IMR-90 (cell line): ENCODE measurements at places on chromosomes 4 and X. TPM values are rescaled to one million over a fixed set of nuclear protein-coding genes. Genes with fewer than 3 reads are reported as not detected.

The UGT2B15 gene
- total RNA-seq, result not detected in 2 replicates

The SORCS2 gene
- total RNA-seq, result 0.28 and 0.36 TPM in 2 replicates

The PAPSS1 gene
- total RNA-seq, result 82.8 and 90.5 TPM in 2 replicates

The S100G gene
- not detected in 2 replicates for total RNA-seq

The CACNA1F gene
- not detected in 2 replicates for total RNA-seq

DNA sequence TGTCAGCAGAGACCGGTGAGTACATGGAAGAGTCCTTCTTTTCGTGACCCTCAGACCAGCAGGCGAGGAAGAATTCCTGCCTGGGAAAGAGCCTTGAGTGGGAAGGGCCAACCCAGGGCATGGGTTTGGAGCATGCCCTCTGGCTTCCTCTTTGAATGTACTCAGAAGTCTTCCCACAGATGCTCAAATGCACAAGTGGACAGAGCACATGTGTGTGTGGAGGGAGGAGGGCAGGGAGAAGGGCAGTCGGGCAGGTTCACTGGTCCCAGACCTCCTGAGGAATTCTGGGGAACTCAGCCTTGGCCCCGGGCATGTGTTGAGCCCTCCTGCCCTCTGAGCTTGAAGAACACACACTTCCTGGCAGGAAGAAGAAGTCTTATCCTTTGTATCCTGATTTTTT, 63.2 kb upstream of the HELT start:
- no peak for DNase-seq

GRCh38 chr4:130029442-130029841, 933.5 kb downstream of the C4orf33 start:
- no peak for DNase-seq

- DNase-seq, result no peak
These were observed 16.6 kb downstream of the ENPEP start for GRCh38 chr4:110492522-110492921.

GRCh38 chr4:72974694-72975487, 94.6 kb downstream of the COX18 start:
- peak; percentile 56 for DNase-seq

- DNase-seq, result peak; percentile 82
These were observed 287.5 kb downstream of the CAMK2D start for GRCh38 chr4:113474017-113474416.

GRCh38 chr4:136150046-136150445, 1382.2 kb downstream of the PCDH18 start:
- DNase-seq, result no peak

GRCh38 chr4:122047456-122048425, 95.9 kb upstream of the TRPC3 start:
- no peak for DNase-seq

- no peak for DNase-seq
These were observed 56.1 kb downstream of the ATXN3L start for GRCh38 chrX:13263560-13264251.

- DNase-seq, result no peak
These were observed 83.2 kb downstream of the SH3KBP1 start for GRCh38 chrX:19804151-19804550.

GRCh38 chr4:148118179-148118578, 324.0 kb downstream of the NR3C2 start:
- no peak for DNase-seq

GRCh38 chrX:68827256-68827655, 1.6 kb upstream of the EFNB1 start:
- DNase-seq, result no peak

DNA sequence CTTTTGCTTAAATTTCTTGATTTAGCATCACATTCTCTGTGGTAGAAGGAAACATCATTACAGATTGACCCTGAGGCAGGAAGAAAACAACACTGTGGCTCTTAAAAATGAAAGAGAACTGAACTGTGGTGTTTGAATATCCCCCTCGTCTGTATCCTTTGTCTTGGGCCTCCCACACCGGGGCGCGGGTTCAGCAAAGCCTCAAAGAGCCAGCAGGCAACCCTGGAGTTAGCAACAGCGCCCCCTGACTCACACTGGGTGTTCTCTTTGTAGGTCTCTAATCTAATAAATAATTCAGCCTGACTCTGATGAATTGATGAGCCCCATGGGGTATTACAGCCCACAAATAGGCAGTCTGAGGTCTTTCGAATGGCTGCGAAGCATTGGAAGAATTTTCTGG, 46.1 kb upstream of the CTSO start:
- DNase-seq, result no peak

DNA sequence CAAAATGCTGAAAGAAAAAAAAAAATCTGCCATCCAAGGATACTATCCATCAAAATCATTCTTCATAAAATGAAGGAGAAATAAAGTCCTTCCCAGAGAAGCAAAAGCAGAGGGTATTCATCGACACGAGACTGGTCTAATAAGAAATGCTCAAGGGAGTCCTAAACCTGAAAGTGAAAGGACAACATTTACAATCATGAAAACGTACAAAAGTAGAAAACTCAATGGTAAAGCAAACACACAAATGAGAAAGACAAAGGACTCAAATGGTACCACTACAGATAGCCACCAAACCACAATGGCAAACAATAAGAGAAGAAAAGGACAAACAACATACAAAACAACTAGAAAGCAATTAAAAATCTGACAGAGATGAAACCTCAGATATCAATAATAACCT, 41.0 kb downstream of the CD99L2 start:
- no peak for DNase-seq

- no peak for DNase-seq
These were observed 26.1 kb upstream of the VMA21 start for GRCh38 chrX:151370906-151371305.

DNA sequence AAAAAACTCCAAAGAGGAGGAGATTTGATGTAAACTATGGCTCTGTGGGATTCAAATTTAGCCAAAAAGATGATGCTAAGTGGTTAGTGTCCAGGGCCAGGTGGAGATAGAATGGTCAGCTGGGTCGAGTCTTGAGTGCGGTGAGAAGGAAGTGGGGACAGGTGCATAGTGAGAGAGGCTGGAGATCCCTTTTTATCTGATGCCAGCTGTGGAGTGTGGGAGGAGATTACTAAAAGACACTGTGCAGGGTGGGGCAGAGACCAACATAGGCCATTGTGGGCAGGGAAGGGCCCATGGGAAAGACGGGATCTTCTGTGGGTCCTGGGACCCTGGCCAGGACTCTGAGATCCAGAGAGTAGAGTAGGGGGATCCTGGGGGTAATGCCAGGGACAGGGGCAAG, 34.6 kb upstream of the LEF1 start:
- DNase-seq, result no peak

- no peak for DNase-seq
These were observed 52.2 kb downstream of the STIM2 start for GRCh38 chr4:26912810-26913209.
